ENCODE measurements at places on chromosomes 4 and X.

- no peak for DNase-seq
Observed at GRCh38 chr4:77012726-77013125, 63.1 kb downstream of the CCNI start.

GRCh38 chr4:189773909-189774308 lies 166.8 kb upstream of the FRG1 start:
- DNase-seq, result no peak

DNA sequence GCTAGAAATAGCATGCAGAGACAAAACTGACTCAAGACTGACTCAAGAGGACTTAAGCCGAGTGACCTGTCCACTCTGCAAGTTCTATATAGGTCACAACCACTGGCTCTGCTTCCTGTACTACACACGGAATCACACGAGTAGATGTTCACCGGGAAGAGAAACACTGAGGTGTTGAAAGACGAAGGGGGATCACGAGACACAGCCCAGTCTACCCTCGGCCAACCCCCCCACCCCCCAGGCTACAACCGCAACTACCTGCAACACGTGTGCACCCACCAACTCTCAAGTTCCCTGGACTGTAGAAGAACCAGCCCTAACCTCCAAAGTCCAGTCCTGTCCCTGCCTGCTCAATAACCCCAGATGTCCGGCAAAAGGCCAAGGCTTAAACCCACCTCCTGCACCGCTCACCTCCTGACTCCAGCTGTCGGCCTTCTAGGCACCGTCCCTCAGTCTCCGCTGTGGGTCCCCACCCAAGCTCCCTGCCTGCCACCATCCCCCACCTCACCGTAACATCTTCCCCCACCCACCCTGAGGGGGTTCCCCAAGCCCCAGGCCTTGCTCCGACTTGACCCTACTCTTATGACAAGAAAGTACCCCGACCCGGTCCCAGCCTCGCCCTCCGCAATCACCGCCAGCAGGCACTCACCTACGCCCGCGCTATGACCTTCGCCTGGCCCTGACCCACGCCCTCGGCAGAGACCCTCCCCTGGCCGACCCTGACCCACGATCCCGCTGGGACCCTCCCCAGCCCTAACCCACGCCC lies 739 bp downstream of the GAK start:
- DNase-seq, result no peak

- DNase-seq, result no peak
Observed at GRCh38 chrX:70456256-70456655, 11.6 kb downstream of the DLG3 start.

DNA sequence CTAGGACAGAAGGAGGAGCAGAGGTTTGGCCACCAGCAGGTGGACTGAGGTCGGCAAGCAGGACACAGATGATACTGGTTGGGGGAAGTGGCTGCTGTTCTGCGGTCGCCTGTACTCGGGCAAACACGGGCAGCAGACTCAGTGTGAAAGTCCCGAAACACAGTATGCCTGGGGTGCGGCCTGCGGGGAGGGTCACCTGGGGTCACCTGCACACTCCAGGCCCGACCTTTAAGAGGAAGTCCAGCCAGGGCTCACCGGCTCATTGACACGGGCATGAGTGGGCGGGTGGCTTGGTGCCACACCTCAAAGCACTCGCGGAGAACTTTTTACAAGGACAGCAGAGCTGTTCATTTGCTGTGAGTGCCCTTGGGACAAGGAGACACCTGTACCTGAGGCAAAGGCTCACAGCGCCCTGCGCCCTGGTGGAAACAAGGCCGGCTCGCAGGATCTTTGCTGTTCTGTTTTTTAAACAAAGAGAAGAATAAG lies 71.5 kb upstream of the MXD4 start:
- no peak for DNase-seq

DNA sequence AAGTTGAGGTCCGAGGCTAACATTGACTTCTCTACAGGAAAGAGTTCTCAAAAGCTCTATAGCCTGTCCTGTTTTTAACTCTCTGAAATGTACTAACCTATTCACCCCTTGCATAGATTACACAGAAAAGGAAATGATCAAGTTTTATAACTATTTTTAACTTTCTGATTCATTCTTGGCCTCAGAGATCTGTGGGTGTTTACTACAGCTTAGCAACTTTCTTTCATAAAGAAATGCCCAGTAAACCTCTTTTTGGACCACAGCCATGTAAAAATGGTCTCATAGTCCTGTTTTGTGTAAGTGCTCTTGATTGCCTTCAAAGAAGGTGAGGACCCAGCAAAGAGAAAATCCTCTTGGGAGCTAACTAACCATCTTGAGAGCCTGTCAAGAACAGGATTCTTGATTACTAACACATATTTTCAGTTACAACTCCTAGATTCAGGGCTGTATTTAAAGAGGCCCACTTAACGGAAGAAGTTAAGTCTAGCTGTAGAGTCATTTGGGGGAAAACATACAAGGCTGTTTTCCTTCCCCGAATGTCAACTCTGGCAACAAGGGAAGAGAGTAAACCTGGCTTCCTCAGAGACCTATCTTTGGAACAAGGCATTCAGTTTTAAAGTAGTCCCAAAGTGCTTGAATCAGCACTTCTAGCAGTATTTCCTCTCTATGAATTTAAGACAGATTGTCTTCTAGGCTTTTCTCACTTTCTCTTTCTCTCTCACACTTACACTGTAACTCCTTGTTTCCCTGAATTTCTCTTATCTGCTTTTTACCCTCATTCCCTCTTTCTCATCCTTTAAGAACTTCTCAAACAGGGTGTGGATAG lies 78.2 kb downstream of the IL21 start:
- DNase-seq, result no peak

GRCh38 chrX:154411981-154412340 lies 622 bp downstream of the TAFAZZIN start:
- DNase-seq, result peak; percentile 53

DNA sequence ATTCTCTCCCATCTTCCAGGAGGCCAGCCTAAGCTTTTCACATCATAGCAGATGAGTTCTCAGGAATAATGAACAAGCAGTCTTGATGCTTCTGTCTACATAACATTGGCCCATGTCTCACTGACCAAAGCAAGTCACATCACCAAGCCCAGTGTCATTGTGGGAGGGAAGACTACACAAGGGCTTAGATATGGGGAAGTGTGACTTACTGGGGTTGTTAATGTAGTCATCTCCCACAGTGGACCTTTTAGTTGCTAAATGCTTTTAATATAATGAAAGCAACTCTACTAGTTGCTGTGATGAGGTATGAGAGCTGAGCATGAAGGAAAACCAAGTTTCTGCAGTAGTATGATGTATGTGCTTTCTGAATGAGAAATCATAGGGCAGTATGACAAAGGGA lies 40.5 kb downstream of the TSPAN7 start:
- DNase-seq, result no peak

DNA sequence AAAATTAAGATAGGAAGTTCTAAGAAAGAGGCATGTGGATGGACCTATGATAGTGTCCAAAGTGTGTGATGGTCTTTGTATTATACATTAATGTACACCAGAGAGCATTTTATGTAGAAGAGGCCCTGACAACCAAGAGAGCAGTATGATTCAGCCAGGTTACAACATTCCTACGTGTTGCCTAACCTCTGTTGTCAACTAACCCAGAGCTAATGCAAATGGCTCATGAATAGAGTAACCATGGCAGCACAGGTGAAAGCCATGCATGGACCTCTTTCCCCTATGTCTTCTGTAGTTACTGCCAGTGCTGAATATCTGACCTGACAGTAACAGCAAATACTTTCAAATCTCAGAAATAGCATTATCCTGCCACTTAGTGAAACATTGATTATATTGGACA lies 255.6 kb downstream of the NDST4 start:
- DNase-seq, result no peak

- no peak for DNase-seq
Observed at GRCh38 chrX:10833299-10834169, 213.1 kb upstream of the MID1 start.

DNA sequence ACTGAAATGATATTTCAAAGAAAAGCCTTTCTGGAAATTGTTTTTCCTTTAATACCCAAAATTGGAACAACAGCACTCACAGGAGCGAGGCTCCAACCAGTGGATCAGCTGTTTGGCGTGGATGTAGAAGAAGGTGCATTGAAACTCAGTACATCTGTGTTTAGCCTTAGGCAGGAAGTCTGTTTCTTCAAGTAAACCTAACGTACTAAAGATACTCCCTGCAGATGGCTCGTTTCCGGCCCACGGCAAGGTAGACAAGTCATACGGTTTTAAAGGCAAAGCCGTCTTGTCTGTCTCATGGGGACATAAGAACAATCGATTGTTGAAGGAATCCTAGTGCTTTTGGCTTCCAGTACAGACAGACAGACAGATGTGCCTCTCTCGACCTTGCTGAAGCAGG lies 50.0 kb upstream of the CLCN4 start:
- no peak for DNase-seq

DNA sequence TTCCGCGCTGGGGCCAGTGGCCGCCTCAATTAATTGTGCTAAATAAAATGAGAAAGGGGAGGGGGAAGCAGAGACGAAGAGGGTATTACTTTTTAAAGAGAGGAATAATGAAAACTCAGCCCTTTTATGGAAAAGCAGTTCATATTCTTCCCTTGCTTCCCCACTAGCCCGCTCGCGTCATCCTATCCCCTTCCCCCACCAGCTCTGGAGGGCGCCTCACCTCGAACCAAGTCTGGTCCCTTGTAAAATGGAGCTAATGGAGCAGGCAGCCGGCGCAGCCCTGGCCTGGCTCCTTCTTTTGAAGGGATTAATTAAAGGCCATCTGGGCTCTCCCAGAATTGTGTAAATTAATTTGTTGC lies 511 bp upstream of the NKX6-1 start:
- DNase-seq, result no peak

GRCh38 chr4:5755161-5755560 lies 44.2 kb downstream of the EVC start:
- no peak for DNase-seq

GRCh38 chr4:79150820-79151416 lies 174.9 kb downstream of the NAA11 start:
- no peak for DNase-seq

GRCh38 chrX:107454302-107454701 lies 4.8 kb downstream of the FRMPD3 start:
- no peak for DNase-seq

DNA sequence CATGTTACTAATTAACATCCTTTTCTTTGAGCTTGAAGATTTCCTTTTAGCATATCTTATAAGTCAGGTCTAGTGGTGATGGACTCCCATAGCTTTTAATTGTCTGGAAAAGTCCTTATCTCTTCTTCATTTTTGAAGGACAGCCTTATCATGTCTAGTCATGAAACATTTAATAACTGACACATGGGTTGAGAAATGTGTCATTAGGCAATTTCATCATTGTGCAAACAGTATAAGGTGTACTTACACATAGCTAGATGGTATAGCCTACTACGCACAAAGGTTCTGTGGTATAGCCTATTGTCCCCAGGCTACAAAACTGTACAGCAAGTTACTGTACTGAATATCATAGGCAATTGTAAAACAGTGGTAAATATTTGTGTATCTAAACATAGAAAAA lies 34.5 kb upstream of the ALG13 start:
- DNase-seq, result no peak

DNA sequence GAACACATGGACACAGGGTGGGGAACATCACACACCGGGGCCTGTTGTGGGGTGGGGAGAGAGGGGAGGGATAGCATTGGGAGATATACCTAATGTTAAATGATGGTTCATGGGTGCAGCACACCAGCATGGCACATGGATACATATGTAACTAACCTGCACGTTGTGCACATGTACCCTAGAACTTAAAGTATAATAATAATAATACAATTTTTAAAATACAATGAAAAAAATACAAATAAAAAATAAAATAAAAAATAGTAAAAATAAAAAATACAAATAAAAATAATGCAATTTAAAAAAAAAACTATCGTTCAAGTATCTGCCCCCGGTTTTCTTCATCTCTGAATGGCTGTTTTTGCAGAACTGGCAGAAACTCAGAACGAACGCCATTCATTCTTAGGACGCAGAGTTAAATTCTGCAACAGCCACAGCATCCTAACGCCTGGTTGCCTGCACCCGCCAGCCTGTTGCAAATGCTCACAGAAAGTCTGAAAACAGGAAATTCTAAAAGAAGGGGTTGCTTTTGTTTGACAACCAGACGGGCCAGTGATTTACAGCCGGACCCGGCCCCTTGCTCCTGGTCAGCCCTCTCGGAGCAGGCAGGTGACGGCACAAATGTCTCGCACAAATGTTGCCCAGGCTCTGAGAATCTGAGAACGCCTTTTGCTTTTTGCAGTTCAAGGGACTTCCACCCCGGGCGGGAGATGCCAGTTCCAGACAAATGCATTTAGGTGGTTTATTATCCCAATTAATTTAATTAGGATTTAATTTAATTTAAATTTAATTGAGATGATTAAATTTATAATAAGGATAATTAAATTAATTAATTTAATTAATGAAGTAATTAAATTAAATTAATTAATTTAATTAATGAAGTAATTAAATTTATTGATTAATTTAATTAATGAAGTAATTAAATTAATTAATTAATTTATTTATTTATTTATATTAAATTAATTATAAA lies 47.8 kb downstream of the CRLF2 start:
- no peak for DNase-seq

- no peak for DNase-seq
Observed at GRCh38 chr4:101944649-101945048, 154.1 kb downstream of the BANK1 start.

GRCh38 chr4:21092531-21092930 lies 392.3 kb downstream of the PACRGL start:
- DNase-seq, result no peak

DNA sequence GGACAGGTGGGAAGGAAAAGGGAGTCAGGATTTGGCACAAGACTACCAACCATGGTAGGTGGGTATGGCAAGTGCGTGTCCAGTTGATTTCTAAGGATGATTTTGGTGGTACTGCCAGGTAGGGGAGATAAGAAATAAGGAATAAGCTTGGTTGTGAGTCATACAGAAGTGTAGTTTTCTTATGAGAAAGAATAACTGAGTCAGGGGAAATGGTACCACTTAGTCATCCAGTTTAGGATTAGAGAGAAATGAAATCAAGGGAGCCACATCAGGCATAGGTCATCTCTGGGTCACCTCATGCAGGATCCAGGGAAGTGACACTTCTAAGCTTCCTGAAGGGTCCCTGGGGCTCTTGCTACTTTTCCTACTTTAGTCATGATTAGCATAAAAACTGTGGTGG lies 107.1 kb upstream of the C1GALT1C1 start:
- DNase-seq, result no peak

DNA sequence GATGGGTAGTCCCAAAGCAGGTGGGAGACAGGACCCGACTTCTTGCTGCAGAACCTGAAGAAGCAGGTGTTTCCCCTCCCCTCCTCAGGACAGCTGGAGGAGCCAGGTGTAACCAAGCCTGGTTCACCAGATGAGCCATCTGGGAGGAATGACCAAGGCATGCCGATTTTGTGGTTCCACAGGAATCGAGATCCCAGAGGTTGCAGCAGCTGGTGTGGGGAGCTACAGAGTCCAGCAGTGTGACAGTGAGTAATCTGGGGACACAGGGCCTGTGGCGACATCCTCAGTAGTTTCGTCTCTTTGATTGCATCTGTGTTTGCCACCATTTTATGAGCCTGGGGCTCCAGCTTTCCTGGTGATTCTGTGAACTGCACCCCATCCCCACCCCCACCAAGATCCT lies 2.6 kb upstream of the NDP start:
- DNase-seq, result no peak

- DNase-seq, result no peak
Observed at GRCh38 chrX:129495900-129496299, 27.4 kb downstream of the SMARCA1 start.

GRCh38 chr4:91525621-91526020 lies 778.1 kb upstream of the GRID2 start:
- DNase-seq, result no peak

GRCh38 chr4:62288808-62289541 lies 1088.8 kb downstream of the ADGRL3 start:
- no peak for DNase-seq

All from GM12892 (cell line).